ENCODE measurements at places on chromosomes 12 and 14.

GRCh38 chr14:37036669-37037341 lies 135.6 kb downstream of the SLC25A21 start:
- DNase-seq = no peak

DNA sequence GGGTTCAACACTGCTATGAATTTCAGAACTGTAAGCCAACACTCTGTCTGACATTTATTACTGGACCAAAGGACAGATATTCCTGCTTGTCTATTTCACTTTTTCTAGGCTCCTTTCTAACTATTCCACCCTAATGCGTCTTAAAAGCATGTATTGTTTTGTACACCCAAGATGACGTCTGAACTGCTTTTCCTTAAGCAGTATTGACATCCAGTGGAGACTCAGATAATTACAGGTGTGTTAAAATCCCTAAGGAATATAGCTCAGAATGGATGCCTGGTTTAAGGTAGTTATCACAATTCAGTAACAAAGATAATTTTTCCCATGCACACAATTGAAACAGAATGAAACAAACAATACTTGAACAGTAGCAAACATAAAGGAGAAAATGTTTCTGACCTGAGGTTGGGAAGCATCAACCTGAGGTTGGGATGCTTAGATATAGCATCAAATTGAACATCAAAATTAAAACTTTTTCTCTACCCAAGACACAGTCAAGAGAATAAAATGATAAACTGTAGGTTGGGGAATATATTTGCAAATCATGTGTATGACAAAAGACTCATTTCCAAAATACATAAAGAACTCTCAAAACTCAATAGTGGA lies 93.7 kb upstream of the PTPRR start:
- DNase-seq = no peak

DNA sequence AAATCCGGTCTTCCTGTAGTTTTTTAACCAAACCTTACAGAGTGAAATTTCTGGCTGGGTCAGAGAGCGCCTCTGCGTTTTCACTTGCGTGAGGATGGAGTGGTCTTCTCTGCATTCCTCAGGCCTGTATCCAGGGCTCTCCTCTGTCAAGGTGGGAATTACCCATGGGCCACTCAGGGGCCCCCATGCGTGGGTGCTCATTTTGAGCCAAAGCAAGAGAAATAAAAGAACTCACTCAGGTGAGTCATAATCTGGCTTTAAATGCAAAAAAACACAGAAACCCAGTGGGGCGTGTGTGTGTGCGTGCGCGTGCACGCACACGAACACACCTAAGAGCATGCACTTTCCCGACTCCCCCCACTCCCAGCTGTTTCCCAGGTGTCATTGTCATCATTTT lies 104.0 kb upstream of the PWP1 start:
- DNase-seq = no peak

- peak; percentile 30 for DNase-seq
Observed at GRCh38 chr12:92393504-92393903, 247.9 kb upstream of the BTG1 start.

DNA sequence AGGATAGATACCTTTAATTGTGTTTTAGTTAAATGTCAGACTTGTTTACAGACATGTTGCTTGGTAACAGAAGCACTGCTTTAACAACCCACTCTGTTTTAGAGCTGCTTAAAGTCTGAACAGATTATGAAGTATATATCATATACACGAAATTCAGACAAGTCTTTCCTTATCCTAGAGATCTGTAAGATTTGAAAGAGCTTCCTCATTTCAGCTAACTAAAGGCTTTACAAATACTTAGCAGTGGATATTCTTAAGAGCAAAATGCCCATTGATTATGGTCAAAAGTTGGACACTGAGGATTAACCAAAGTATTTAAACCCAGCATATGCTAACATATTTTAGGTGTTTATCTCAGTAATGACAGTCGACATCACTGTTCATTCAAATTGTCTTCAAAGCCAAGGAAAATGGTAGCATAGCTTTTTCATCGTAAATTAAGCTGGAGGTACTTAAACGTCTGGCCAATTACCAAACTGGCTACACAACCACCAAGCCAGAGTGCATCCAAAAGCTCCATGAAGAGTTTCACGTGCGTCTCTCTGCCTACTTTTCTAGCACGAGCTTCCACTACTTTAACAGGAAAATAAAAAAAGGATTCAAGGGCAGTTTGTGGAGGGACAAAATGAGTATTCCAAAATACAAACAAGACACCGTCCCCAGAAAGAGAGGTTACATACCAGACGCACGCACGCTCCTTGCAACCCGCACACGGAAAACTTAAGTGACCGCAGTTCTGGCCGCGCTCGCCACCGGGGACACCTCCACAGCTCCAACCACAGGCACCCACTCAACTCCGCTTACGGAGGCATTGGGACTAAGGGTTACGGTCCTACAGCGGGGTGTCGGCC lies 565 bp downstream of the CEP83 start:
- no peak for DNase-seq

- DNase-seq = no peak
Observed at GRCh38 chr14:101056446-101056845, 152.9 kb upstream of the RTL1 start.

GRCh38 chr12:72281126-72281525 lies 9.0 kb downstream of the TRHDE start:
- no peak for DNase-seq

- DNase-seq = no peak
Observed at GRCh38 chr12:16348435-16349130, 1.1 kb downstream of the MGST1 start.

DNA sequence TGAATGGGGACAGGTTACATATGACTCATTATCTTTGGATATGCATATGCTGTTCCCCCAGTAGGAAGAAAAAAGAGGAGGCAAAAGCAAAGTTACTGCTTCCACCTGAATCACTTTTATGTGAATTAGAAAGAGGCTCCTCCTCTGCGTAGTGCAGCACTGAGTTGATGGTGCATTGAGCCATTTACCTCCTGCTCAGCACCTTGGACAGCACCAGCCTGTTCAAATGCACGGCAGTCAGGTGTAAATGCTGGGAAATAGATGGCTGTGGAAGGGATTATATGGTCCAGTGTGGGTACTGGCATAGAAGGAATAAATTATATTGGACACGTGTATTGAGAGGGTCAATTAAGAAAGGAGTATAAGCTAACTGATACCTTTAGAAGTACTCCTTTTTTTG lies 541.9 kb upstream of the SEL1L start:
- DNase-seq = no peak

DNA sequence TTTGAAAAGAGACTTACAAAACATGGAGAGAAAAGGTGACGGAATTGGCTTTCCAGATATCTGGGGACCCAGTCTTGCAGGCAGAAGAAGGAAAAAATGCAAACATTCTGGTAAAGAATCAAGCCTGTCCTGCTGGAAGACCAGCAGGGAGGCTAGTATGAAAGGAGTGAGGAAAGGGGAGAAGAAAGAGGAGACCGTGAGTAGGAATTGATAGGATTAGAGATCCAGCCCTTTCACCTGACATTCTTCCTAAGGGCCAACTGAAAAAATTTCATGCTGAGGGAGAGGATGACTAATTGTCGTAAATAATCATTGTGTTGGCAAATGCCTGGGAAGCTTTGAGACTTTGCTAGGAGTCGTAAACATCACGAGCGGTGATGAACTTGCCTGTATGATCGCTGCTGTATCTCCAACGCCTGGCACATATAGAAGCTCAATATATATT lies 12.1 kb downstream of the BHLHE41 start:
- DNase-seq = no peak

- DNase-seq = no peak
Observed at GRCh38 chr12:98513379-98514322, 1.7 kb upstream of the TMPO start.

GRCh38 chr14:64732536-64733120 lies 28.4 kb downstream of the PLEKHG3 start:
- DNase-seq = no peak

DNA sequence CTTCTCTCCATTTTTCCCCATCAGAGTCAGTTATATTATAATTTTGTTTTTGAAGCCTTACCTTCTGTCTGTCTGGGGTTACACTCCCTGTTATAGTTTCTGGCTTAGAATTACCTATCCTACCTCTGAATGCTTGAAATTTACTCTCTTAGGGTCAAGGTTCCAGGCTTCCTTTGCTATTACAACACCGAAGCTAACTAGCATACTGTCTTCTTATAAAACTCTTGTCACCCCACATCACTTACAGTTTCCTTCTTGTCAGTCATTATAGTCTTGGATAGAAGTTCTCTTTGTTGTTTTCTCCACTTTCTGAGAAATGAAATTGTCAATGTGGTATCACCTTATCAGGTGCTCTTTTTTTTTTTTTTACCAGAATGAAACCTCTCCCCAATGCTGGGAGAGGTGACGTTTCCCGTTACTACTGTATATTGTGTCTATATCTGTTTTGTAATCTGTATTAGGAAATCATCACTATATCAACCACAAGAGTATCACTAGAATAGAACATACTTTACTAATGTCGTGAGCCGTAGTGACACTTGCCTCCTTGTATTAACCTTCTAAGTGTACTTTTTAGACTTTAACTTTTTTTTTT lies 69.2 kb upstream of the PSMA6 start:
- DNase-seq = no peak

DNA sequence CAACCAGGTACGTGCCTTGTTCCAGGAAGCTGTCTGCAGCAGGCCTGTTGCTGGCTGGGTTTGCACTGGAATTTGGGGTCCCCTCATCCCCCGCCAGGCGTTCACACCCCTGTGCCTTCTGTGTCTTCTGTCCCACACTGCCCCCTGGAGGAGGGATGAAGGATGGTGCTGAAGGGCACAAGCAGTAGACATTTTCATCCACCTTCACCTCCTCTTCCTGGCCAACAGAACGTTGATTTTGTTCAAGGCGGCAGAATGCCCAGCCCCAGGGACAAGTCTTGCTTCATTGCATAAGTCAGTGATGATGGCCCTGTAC lies 122.1 kb downstream of the CALM1 start:
- peak; percentile 44 for DNase-seq

DNA sequence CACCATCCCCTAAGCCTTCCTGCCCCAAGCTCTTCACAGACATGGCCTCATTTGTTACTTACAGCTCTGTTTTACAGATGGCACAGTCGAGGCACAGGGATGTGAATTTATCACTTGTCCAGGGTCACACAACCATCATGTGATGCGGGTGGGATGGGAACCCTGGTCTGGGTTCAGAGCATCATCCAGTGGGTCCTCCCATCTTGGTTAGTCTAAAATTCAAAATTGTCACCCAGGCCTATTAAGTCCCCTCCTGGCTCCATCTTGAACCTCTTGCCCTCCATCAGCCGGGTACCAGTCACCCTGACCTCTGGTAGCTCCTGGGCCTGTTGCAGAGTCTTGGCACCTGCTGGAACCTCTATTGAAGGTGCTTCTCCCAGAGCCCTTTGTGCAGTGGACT lies 52.9 kb downstream of the ACACB start:
- DNase-seq = no peak

GRCh38 chr14:58747181-58747580 lies 109.4 kb downstream of the DACT1 start:
- no peak for DNase-seq

DNA sequence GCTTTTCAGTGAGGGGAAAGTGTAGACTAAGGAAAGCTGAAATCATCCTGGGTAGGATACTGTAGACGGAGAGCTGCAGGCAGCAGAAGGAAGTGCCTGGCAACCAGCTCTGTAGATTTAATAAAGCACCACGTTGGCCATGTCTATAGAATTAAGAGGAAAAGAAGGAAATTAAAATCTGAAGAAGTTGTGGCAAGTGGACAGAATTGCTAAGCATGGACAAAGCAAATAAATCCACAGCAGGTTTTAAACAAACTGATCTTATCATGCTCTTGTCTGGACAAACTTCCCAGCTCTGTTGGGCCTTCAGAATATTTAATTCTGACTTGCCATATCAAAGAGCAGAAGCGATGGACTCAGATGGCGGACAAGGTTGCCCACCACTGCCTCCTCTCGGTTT lies 27.2 kb upstream of the EVL start:
- no peak for DNase-seq

GRCh38 chr12:104569346-104570173 lies 112.8 kb downstream of the CHST11 start:
- peak; percentile 36 for DNase-seq

DNA sequence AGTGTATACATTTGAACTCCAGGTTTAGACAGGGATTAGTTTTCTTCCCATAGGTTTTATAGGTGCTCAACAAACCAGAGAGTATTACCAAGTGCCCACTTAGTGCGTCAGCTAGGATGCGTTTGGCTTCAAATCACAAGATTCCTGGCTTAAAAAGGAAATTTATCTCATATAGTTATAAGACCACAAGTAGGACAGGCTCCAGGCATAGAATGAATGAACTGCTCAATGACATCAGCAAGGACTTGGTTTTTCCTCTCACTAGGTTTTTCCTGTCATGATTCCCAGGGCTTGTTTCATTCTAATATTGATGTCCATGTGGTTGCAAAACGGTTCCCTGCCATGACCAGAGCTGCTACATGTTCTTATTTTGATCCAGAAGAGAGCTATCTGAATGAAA lies 6.1 kb upstream of the IRAK3 start:
- no peak for DNase-seq

GRCh38 chr14:54686219-54686870 lies 119.4 kb downstream of the SAMD4A start:
- no peak for DNase-seq

GRCh38 chr12:71335151-71335962 lies 104.2 kb upstream of the LGR5 start:
- DNase-seq = no peak

GRCh38 chr12:71878208-71878607 lies 38.6 kb downstream of the TBC1D15 start:
- no peak for DNase-seq

DNA sequence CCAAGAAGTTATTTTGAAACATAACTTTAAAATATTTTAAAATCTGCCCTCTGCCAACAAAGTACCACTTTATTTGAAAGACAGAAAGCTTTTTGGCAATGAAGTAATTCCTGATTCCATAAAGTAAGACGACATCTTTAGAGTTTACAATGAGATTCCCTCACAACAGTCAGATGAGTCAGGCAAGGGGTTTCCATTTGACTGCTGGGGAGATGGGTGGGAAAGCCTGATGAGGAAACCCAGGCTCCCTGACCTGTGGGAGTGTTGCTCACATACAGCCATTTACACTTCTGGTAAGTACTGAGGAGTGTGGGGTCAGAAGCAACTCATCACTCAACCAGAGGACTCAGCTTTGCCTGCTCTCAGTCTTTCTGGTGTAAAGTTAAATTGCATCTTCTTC lies 10.2 kb downstream of the KITLG start:
- DNase-seq = no peak

GRCh38 chr12:103547929-103548328 lies 39.1 kb upstream of the STAB2 start:
- no peak for DNase-seq

DNA sequence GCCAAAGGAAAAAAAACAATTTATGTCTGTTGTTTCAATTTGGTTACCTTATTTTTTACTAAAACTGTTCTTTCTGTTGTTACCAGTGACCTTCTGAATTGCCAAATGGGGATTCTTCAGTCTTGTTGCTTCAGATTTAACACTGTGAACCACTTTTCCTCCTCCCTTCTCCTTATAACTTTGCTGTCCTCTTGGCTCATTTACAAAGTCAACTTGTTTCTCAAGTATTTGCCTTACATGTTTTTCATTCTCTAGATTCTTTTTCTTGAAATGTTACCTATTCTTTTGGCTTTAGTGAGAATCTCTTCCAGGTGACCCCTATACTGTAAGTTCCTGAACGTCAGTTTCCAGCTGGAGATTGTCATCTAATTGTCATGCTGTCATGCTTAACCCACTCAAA lies 19.4 kb downstream of the FUT8 start:
- no peak for DNase-seq
